ENCODE measurements at places on chromosomes 11 and 22.

- H3K27me3 ChIP-seq, result peaks cover 86% of the 10 kb centered on the region
- no peak for DNase-seq
- no peaks in the 10 kb centered on the region for H3K36me3 ChIP-seq
- H3K4me3 ChIP-seq, result no peak overlapping the region
- no peak overlapping the region for H3K27ac ChIP-seq
- H3K4me1 ChIP-seq, result no peaks in the 10 kb centered on the region
Observed at GRCh38 chr11:121391914-121392313, 60.2 kb upstream of the SORL1 start.

- H3K4me3 ChIP-seq, result no peak overlapping the region
- H3K27me3 ChIP-seq, result no peaks in the 10 kb centered on the region
- no peak for DNase-seq
- H3K4me1 ChIP-seq, result peaks cover 4% of the 10 kb centered on the region
- H3K27ac ChIP-seq, result no peak overlapping the region
- no peaks in the 10 kb centered on the region for H3K36me3 ChIP-seq
Observed at GRCh38 chr11:12397931-12398334, 20.6 kb downstream of the PARVA start.

GRCh38 chr22:22235558-22235957, 9.0 kb upstream of the VPREB1 start:
- H3K4me1 ChIP-seq, result no peaks in the 10 kb centered on the region
- no peaks in the 10 kb centered on the region for H3K36me3 ChIP-seq
- H3K4me3 ChIP-seq, result no peak overlapping the region
- H3K27me3 ChIP-seq, result no peaks in the 10 kb centered on the region

DNA sequence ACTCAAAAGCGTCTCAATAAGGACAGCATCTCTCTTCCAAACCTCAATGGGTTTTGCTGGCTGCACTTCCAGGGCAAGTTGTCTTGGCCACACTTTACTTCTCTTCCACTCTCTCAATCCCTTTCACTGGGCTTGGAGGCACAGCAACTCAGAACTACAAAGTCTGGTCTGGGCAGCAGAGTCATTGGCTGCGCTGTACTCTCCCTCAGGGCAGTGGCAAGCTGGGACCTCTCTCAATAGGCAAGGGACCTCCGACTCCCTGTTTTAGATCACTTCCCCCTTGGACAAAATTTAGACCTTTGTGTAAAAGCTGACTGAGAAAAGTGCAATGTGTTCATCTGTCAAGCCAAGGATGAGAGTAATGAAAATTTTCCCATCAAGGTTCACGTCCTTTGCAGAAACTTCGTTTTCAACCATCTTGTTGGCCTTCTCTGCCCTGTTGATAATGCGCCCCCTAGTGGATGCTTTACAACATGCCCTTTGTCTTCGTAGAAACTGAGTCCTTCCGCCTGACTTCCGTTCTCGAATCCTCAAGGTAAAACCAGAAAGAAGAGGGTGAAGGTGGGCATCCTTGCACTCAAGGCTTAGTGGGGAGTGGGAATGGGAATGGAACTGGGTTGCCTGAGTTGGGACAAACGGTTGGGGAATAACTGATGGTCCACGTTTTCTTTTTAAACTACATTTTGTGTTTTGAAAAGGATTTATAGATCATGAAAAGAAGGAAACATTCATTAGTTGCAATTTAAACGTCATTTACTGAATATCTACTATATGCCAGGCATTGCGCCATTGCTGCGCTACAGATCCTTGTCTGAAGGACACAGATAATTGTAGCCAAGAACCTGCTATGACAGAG, 99.1 kb downstream of the CD44 start:
- no peaks in the 10 kb centered on the region for H3K27me3 ChIP-seq
- no peaks in the 10 kb centered on the region for H3K36me3 ChIP-seq
- H3K4me3 ChIP-seq, result no peak overlapping the region
- DNase-seq, result no peak

- no peaks in the 10 kb centered on the region for H3K27me3 ChIP-seq
- DNase-seq, result no peak
- no peak overlapping the region for H3K4me3 ChIP-seq
- no peaks in the 10 kb centered on the region for H3K36me3 ChIP-seq
- no peaks in the 10 kb centered on the region for H3K4me1 ChIP-seq
- H3K27ac ChIP-seq, result no peak overlapping the region
Observed at GRCh38 chr11:40291741-40292140, 1167.7 kb downstream of the LRRC4C start.

- peak overlapping the region; percentile 87 for H3K27ac ChIP-seq
- DNase-seq, result no peak
- H3K4me1 ChIP-seq, result peaks cover 31% of the 10 kb centered on the region
- peak overlapping the region; percentile 54 for H3K4me3 ChIP-seq
- H3K27me3 ChIP-seq, result no peaks in the 10 kb centered on the region
- H3K36me3 ChIP-seq, result peaks cover 20% of the 10 kb centered on the region
Observed at GRCh38 chr11:62710001-62710345, 2.5 kb downstream of the GNG3 start.

DNA sequence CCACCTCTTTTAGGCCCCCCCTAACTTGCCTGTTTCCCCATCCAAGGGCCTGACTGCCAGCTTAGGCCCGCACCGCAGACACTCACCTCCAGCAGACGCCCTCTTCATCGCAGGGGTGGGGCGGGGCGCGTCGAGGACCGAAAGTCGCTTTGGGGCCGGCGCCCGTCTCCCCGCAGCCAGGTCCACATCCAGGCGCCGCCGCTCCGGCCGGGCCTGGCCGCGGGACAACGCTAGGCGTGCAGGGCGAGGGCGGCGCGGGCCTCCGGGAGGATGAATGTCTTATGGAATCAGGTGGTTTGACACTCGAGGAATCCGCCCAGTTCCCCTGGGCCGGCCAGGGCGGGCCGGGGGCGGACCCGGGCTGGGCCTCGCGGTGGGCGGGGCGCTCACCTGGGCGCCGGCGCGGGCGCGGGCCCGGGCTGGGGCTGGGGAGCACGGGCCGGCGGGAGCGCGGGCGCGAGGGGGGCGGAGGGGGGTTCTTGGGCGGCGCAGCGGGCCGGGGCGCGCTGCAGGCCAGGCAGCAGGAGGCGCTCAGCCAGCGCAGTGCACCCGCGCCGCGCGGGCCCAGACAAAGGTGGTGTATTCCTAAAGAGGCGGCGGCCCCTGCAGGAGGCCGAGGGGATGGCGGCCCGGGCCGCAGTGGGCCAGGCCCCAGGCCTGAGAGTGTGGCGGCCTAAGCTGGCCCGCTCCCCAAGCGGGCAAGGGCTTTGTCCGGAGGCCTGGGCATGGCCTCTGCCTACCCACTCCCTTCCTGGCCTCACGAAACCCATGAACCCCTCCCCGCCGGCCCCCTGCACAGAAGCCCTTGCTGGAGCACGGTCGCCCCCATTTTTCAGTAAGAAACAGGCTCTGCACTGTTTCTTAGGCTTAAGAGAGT, 177.6 kb downstream of the IGLL1 start:
- peaks cover 12% of the 10 kb centered on the region for H3K27me3 ChIP-seq
- no peak overlapping the region for H3K27ac ChIP-seq
- no peaks in the 10 kb centered on the region for H3K36me3 ChIP-seq

GRCh38 chr11:86990515-86990914, 35.3 kb upstream of the FZD4 start:
- H3K36me3 ChIP-seq, result no peaks in the 10 kb centered on the region
- peaks cover 16% of the 10 kb centered on the region for H3K4me1 ChIP-seq
- H3K4me3 ChIP-seq, result no peak overlapping the region
- peak; percentile 46 for DNase-seq
- H3K27ac ChIP-seq, result no peak overlapping the region

DNA sequence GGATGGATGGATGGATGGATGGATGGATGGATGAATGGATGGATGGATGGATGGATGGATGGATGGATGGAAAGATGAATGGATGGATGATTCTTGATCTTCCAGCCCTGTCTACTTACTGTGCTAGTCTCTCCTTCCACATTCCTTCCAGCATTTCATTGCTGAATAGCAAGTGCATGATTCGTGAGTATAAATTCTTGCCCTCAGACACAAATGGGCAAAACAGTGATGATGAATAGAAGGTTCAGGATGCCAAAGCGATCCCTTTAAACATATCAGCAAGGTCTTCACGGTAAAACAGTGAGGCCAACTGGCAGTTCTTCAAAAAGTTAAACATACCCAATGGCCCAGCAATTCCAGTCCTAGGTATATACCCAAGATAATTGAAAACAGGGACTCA, 400.2 kb downstream of the MN1 start:
- DNase-seq, result no peak
- H3K27ac ChIP-seq, result no peak overlapping the region
- H3K4me1 ChIP-seq, result no peaks in the 10 kb centered on the region
- H3K27me3 ChIP-seq, result no peaks in the 10 kb centered on the region

DNA sequence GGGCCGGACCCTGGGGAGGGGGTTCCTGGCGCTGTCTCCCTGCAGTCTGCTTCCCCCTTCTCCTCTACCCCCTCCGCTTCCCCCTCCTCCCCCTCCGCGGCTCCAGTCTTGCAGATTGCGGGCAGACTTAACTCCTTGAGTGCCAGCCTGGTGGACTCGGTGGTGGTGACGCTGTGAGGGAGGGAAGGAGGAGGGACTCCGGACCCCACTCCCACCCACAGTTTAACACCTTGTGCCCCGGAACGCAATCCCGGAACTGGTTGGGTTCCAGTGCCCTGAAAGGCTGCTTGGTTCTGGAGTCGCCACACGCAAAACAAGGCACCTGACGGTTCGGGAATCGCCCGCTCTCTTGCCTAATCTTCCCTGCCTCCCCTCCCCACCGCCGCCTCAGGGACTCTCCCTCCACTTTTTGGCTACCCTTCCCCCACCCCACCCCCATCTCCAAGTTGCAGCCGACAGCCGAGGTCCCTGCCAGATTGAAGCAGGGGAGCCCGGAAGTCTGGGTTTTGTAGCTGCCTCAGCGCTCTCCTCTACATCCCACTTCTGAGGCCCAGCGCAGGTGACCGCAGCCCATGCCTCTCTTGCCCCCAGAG, 3.9 kb upstream of the BCL9L start:
- H3K4me1 ChIP-seq, result peaks cover 41% of the 10 kb centered on the region
- DNase-seq, result peak; percentile 88
- no peaks in the 10 kb centered on the region for H3K27me3 ChIP-seq

DNA sequence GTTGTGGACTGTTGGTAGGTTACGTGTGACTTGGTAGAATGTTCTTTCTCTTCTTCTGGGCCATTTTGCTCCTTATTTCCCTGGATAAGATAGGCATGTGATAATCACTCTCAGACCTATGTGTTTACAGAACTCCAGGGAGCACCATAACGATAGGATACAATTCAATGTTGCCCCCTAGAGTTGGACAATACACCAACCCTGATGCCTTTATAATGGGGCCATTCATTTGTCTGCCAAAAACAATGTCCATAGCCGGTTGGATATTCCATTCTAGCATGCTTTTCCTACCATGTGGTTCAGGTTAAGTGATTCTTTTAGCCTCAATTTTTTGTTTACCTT, 60.5 kb downstream of the APIP start:
- H3K4me3 ChIP-seq, result no peak overlapping the region
- no peak for DNase-seq
- H3K36me3 ChIP-seq, result no peaks in the 10 kb centered on the region
- no peak overlapping the region for H3K27ac ChIP-seq
- H3K4me1 ChIP-seq, result peaks cover 5% of the 10 kb centered on the region

DNA sequence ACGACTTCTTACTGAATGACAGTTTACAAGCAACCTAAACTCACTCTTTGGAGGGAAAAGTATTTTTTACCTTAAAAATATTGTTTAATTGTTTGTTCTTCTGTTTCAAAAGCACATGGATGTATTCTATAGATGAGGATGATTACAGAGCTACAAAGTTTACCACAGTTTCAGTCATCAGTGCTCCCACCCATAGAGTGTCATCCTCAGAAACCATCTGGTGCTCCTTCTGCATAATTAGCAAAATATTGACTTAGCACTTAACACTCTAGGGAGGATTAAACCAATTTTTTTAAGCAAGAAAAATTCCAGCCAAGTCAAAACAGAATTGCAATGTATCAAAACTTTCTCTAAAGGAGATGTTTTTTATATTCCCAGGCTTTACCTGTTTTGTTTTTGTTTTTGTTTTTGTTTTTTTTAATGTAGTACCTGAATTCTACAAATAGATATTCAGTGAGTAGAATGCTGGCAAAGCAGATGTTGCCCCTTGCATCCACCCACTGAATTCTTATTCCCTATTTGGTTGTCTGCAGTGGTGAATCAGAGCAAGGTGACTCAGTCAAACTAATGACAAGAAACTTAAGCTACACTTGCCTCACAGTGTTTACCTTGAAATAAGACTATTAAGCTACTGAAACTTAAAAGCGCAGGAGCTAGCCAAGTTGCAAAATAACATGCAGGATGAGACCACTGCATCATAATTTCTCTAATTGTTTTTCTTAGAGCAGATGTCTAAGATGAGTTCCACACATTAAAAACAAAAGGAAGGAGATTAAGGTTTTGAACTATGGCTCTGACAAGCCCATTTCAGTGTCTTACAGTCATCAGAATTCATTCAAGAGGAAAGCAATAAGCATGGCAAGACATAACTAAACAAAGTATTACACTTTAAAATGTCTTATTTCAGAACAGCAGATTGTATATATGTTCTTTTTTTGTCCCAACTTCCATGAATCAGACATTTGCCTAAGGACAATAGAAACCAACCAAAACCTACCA, 155.1 kb upstream of the SOX6 start:
- H3K27ac ChIP-seq, result no peak overlapping the region
- no peaks in the 10 kb centered on the region for H3K36me3 ChIP-seq
- H3K4me1 ChIP-seq, result no peaks in the 10 kb centered on the region
- H3K4me3 ChIP-seq, result no peak overlapping the region
- no peak for DNase-seq
- no peaks in the 10 kb centered on the region for H3K27me3 ChIP-seq

DNA sequence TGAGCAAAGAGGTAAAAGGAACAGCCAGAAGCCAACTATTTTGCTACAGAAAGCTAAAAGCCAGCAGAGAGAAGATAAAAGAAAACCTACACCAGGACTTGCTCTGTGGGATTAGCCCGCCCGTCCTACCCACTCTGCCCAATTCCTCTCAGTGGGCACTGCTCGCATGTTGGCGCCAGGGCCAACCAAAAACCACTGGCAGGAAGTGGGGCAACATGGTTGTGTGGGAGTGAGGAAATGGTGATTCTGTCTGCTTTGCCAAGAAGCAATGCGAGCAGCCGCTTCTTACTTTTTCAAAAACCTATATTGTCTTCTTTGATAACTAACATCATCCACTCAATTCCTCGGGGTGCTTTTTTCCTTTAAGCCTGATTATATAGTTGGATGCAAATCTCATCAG, 14.2 kb upstream of the APOA1 start:
- no peak overlapping the region for H3K4me3 ChIP-seq
- no peak for DNase-seq
- H3K36me3 ChIP-seq, result peaks cover 4% of the 10 kb centered on the region
- H3K4me1 ChIP-seq, result peaks cover 18% of the 10 kb centered on the region
- no peak overlapping the region for H3K27ac ChIP-seq

- no peaks in the 10 kb centered on the region for H3K36me3 ChIP-seq
- H3K4me1 ChIP-seq, result no peaks in the 10 kb centered on the region
- no peak overlapping the region for H3K27ac ChIP-seq
- no peak for DNase-seq
Observed at GRCh38 chr22:19151329-19152191, 1.5 kb upstream of the GSC2 start.

GRCh38 chr11:64173616-64174355, 7.9 kb upstream of the MACROD1 start:
- H3K27me3 ChIP-seq, result no peaks in the 10 kb centered on the region
- H3K27ac ChIP-seq, result no peak overlapping the region
- H3K4me1 ChIP-seq, result no peaks in the 10 kb centered on the region
- no peak for DNase-seq
